B cell (primary cell): ENCODE measurements at places on chromosomes 3 and 15. TPM values are rescaled to one million over a fixed set of nuclear protein-coding genes. Genes with fewer than 3 reads are reported as not detected.

Gene PLA2G4F
- total RNA-seq, result not detected in 2 replicates

Gene ARRDC4
- 1.1 TPM in 2 replicates for total RNA-seq

Gene SEMA3B
- 0.34 and 0.51 TPM in 2 replicates for total RNA-seq

Gene NR2E3
- not detected in 2 replicates for total RNA-seq

Gene TMIE
- not detected in 2 replicates for total RNA-seq

Gene COMMD4
- 54.2 and 63.5 TPM in 2 replicates for total RNA-seq

Gene SRGAP3
- 1.5 and 3.4 TPM in 2 replicates for total RNA-seq

Gene GOLGA6D
- total RNA-seq, result not detected in 2 replicates

Gene INSYN1
- total RNA-seq, result not detected in 2 replicates

Gene SLC12A1
- not detected in 2 replicates for total RNA-seq

Gene A4GNT
- not detected in 2 replicates for total RNA-seq

Gene MUSTN1
- total RNA-seq, result 0.79 and 5.1 TPM in 2 replicates

Gene RPL22L1
- 43.3 and 46.1 TPM in 2 replicates for total RNA-seq

Gene CCR9
- total RNA-seq, result 0.76 and 1.1 TPM in 2 replicates

Gene TGM4
- not detected in 2 replicates for total RNA-seq

Gene SLC2A2
- not detected in 2 replicates for total RNA-seq

Gene PPP1R2
- total RNA-seq, result 73.8 and 81.8 TPM in 2 replicates

Gene MINAR1
- total RNA-seq, result 0.27 and 0.29 TPM in 2 replicates

Gene GP5
- 0.15 and 0.22 TPM in 2 replicates for total RNA-seq

Gene STRA6
- total RNA-seq, result not detected in 2 replicates

Gene TRIM71
- total RNA-seq, result not detected in 2 replicates

Gene CAMP
- not detected in 2 replicates for total RNA-seq

Gene DRD3
- not detected in 2 replicates for total RNA-seq

Gene PLXNB1
- 3.9 and 5.0 TPM in 2 replicates for total RNA-seq

Gene CLDN18
- total RNA-seq, result not detected in 2 replicates

Gene FBN1
- 0.25 and 0.53 TPM in 2 replicates for total RNA-seq

Gene PPP1R14D
- total RNA-seq, result not detected in 2 replicates

Gene MEIS2
- 0.22 and 0.39 TPM in 2 replicates for total RNA-seq

Gene UTS2B
- 1.5 and 1.8 TPM in 2 replicates for total RNA-seq

Gene IL17RE
- total RNA-seq, result 0.34 TPM in 1 of 2 replicates, not detected in the other

Gene CHAC1
- total RNA-seq, result 3.1 and 3.6 TPM in 2 replicates

Gene ACKR4
- total RNA-seq, result 0.15 TPM in 1 of 2 replicates, not detected in the other

Gene C2CD4B
- not detected in 2 replicates for total RNA-seq

Gene GHSR
- total RNA-seq, result not detected in 2 replicates

Gene CDHR4
- total RNA-seq, result 0.29 and 0.32 TPM in 2 replicates

Gene BOC
- 0.12 and 0.78 TPM in 2 replicates for total RNA-seq

Gene SLC51A
- total RNA-seq, result not detected in 2 replicates

Gene ACVR2B
- total RNA-seq, result 3.9 and 4.2 TPM in 2 replicates

Gene DLG1
- 114 and 117 TPM in 2 replicates for total RNA-seq

Gene CDC25A
- 0.07 and 0.53 TPM in 2 replicates for total RNA-seq

Gene RAD51
- 1.9 and 2.0 TPM in 2 replicates for total RNA-seq

Gene SLC7A14
- total RNA-seq, result not detected in 2 replicates

Gene RASL12
- total RNA-seq, result not detected in 2 replicates

Gene PROK2
- not detected in 2 replicates for total RNA-seq

Gene H1-8
- not detected in 2 replicates for total RNA-seq

Gene ARPIN
- total RNA-seq, result 0.10 TPM in 1 of 2 replicates, not detected in the other

Gene CGNL1
- 0.12 and 0.24 TPM in 2 replicates for total RNA-seq

Gene LTK
- total RNA-seq, result 3.2 and 4.4 TPM in 2 replicates

Gene SI
- total RNA-seq, result not detected in 2 replicates

Gene NANOGP8
- not detected in 2 replicates for total RNA-seq
